ENCODE measurements at places on chromosomes 1 and 21. TPM values are rescaled to one million over a fixed set of nuclear protein-coding genes. Genes with fewer than 3 reads are reported as not detected.

SH3BGR gene
- 3.3 TPM for total RNA-seq

GUCA2A gene
- total RNA-seq: 959 TPM

FYB2 gene
- total RNA-seq: 0.66 TPM

CAPN2 gene
- 197 TPM for total RNA-seq

SPRR3 gene
- not detected for total RNA-seq

MYBPH gene
- not detected for total RNA-seq

LCE1C gene
- total RNA-seq: not detected

CASQ2 gene
- total RNA-seq: 0.22 TPM

KRTAP12-2 gene
- total RNA-seq: not detected

KRTAP6-1 gene
- total RNA-seq: not detected

TSPEAR gene
- not detected for total RNA-seq

SLC1A7 gene
- 1.1 TPM for total RNA-seq

LIPI gene
- total RNA-seq: not detected

DMRTA2 gene
- total RNA-seq: not detected

GMEB1 gene
- total RNA-seq: 14.0 TPM

TTLL7 gene
- total RNA-seq: 5.0 TPM

SPRR1A gene
- not detected for total RNA-seq

GPR37L1 gene
- 1.6 TPM for total RNA-seq

RCSD1 gene
- total RNA-seq: 5.7 TPM

HIVEP3 gene
- 1.9 TPM for total RNA-seq

RHBDL2 gene
- total RNA-seq: 46.7 TPM

PLEKHG5 gene
- total RNA-seq: 13.9 TPM

UBL4B gene
- total RNA-seq: not detected

RGS18 gene
- 0.42 TPM for total RNA-seq

CFHR4 gene
- not detected for total RNA-seq

ACBD3 gene
- 61.6 TPM for total RNA-seq

PDC gene
- not detected for total RNA-seq

CCDC185 gene
- total RNA-seq: not detected

FCRL6 gene
- not detected for total RNA-seq

ST6GALNAC5 gene
- 2.1 TPM for total RNA-seq

TCEA3 gene
- total RNA-seq: 133 TPM

FAF1 gene
- total RNA-seq: 60.3 TPM

OR2M3 gene
- not detected for total RNA-seq

All from colonic mucosa (tissue), 4 donors.